ENCODE measurements at places on chromosomes 12 and 14.

- H3K36me3 ChIP-seq = no peaks in the 10 kb centered on the region
- H3K27me3 ChIP-seq = no peaks in the 10 kb centered on the region
- H3K27ac ChIP-seq = peak overlapping the region; percentile 2
Measured at GRCh38 chr14:68271913-68272391, 452.4 kb downstream of the RAD51B start.

GRCh38 chr12:62604871-62605270, 138.2 kb downstream of the MON2 start:
- peaks cover 9% of the 10 kb centered on the region for H3K4me1 ChIP-seq
- no peak for DNase-seq
- no peaks in the 10 kb centered on the region for H3K27me3 ChIP-seq
- H3K27ac ChIP-seq = no peak overlapping the region
- peak overlapping the region; percentile 95 for H3K4me3 ChIP-seq

- no peaks in the 10 kb centered on the region for H3K36me3 ChIP-seq
- no peaks in the 10 kb centered on the region for H3K27me3 ChIP-seq
- DNase-seq = no peak
- no peaks in the 10 kb centered on the region for H3K4me1 ChIP-seq
- H3K4me3 ChIP-seq = no peak overlapping the region
Measured at GRCh38 chr12:130988751-130989150, 35.0 kb downstream of the ADGRD1 start.

- no peaks in the 10 kb centered on the region for H3K36me3 ChIP-seq
- peaks cover 11% of the 10 kb centered on the region for H3K4me1 ChIP-seq
- peak overlapping the region; percentile 70 for H3K27ac ChIP-seq
- H3K27me3 ChIP-seq = no peaks in the 10 kb centered on the region
- peak overlapping the region; percentile 98 for H3K4me3 ChIP-seq
Measured at GRCh38 chr14:102140027-102140749, 491 bp downstream of the WDR20 start.

- H3K36me3 ChIP-seq = no peaks in the 10 kb centered on the region
- H3K27me3 ChIP-seq = no peaks in the 10 kb centered on the region
- no peak overlapping the region for H3K4me3 ChIP-seq
- DNase-seq = no peak
Measured at GRCh38 chr12:112362310-112362709, 19.9 kb downstream of the HECTD4 start.

DNA sequence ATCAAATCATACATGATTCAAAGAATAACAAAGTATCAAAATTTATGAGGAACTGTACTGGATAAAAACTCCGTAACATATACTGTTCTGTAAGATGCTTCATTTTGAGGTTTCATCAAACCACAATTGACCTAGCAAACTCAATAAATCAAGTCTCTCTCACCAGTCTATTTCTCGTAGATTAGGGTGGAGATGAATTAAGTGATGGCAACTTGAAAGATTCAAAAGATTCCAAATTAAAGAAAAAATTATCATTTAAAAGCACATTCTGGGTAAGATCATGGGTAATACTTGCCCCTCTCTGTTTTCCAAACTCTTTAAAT, 74.4 kb downstream of the PAPLN start:
- no peaks in the 10 kb centered on the region for H3K36me3 ChIP-seq
- no peaks in the 10 kb centered on the region for H3K27me3 ChIP-seq
- H3K27ac ChIP-seq = no peak overlapping the region
- H3K4me3 ChIP-seq = no peak overlapping the region
- DNase-seq = no peak
- H3K4me1 ChIP-seq = no peaks in the 10 kb centered on the region

- H3K36me3 ChIP-seq = peaks cover 24% of the 10 kb centered on the region
- no peaks in the 10 kb centered on the region for H3K4me1 ChIP-seq
- no peaks in the 10 kb centered on the region for H3K27me3 ChIP-seq
- no peak overlapping the region for H3K27ac ChIP-seq
Measured at GRCh38 chr14:91780452-91780851, 48.6 kb upstream of the CATSPERB start.

- no peak overlapping the region for H3K27ac ChIP-seq
- no peaks in the 10 kb centered on the region for H3K27me3 ChIP-seq
- H3K4me1 ChIP-seq = peaks cover 10% of the 10 kb centered on the region
- no peak overlapping the region for H3K4me3 ChIP-seq
- DNase-seq = no peak
- peaks cover 22% of the 10 kb centered on the region for H3K36me3 ChIP-seq
Measured at GRCh38 chr14:21227981-21228380, 41.3 kb downstream of the HNRNPC start.

GRCh38 chr12:89697296-89697695, 11.3 kb downstream of the ATP2B1 start:
- H3K27ac ChIP-seq = no peak overlapping the region
- no peaks in the 10 kb centered on the region for H3K27me3 ChIP-seq
- H3K4me3 ChIP-seq = no peak overlapping the region
- no peaks in the 10 kb centered on the region for H3K36me3 ChIP-seq
- DNase-seq = no peak
- H3K4me1 ChIP-seq = no peaks in the 10 kb centered on the region

DNA sequence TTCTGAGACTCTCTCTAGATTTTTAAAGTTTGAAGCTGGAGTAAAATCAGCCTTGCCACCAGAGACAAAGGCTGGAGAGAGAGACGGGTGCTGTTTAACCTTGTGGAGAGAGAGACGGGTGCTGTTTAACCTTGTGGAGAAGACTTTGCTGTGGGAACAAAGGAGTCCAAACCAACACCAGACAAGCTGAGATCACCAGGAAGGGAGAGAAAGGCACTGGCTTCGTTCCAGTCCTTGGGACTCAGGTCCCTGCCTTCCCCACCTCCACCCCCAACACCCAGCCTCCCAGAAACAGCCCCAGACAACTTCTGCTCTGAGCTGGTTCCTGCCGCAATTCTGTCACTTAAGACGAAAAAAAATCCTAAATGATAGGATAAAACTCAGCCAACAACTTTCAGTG, 1389.3 kb downstream of the AACS start:
- H3K4me3 ChIP-seq = no peak overlapping the region
- no peaks in the 10 kb centered on the region for H3K36me3 ChIP-seq
- DNase-seq = no peak
- peaks cover 12% of the 10 kb centered on the region for H3K4me1 ChIP-seq
- peak overlapping the region; percentile 12 for H3K27ac ChIP-seq
- H3K27me3 ChIP-seq = no peaks in the 10 kb centered on the region

DNA sequence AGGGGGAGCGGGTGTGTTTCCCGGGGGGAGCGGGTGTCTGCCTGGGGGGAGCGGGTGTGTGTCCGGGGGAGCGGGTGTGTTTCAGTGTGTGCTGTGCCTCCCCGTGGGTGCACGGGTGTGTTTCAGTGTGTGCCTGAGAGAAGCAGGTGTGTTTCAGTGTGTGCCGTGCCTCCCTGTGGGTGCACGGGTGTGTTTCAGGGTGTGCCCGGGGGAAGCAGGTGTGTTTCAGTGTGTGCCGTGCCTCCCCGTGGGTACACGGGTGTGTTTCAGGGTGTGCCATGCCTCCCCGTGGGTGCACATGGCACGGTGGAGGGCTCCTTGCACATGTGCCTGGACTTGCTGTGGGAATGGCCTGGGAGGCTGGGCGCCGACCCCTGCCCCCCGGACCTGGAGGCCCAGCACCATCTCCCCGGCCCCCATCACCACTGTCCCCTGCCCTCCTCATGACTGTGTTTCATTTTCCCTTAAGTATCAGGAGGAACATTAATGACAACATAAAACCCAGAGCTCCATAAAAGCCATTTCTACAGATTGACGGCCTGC, 38.7 kb downstream of the FBRSL1 start:
- no peaks in the 10 kb centered on the region for H3K36me3 ChIP-seq
- no peaks in the 10 kb centered on the region for H3K4me1 ChIP-seq
- no peak for DNase-seq
- no peaks in the 10 kb centered on the region for H3K27me3 ChIP-seq
- no peak overlapping the region for H3K27ac ChIP-seq
- H3K4me3 ChIP-seq = no peak overlapping the region

DNA sequence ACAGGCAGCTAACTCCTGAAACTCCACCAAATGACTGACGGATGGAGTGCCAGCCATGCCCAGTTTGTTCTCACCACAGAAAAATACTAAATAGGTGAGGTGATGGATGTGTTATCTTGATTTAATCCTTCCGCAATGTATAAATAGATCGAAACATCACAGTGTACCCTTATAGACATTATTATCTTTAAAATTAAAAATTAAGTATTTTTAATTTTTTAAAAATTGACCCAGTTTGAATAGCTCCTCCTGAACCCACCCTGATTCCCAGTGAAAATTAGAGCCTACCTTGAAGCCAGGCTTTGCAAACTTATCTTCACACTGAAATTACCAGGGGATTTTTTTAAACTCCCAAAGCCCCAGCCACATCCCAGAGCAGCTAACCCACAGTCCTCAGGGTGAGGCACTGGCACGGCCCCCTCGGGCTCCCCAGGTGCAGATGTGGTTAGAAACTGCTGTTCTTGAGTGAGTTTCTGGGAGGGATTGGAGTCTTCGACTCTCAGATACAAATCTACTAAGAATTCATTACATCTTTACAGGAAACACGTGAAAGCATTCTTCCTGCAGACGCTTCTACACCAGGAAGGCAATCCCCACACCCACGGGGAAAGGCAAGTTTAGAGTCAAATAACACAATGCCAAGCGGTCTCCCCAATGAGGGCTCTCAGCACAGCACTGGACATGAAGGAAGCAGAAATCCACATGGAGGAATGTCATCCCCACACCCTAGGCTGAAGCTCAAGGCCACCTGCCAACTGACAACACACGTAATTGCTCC, 126.4 kb downstream of the RIMBP2 start:
- no peaks in the 10 kb centered on the region for H3K4me1 ChIP-seq
- H3K4me3 ChIP-seq = no peak overlapping the region
- H3K27ac ChIP-seq = no peak overlapping the region
- no peaks in the 10 kb centered on the region for H3K27me3 ChIP-seq

- no peak overlapping the region for H3K27ac ChIP-seq
- H3K4me3 ChIP-seq = no peak overlapping the region
- no peaks in the 10 kb centered on the region for H3K27me3 ChIP-seq
- H3K36me3 ChIP-seq = no peaks in the 10 kb centered on the region
- no peak for DNase-seq
- H3K4me1 ChIP-seq = peaks cover 19% of the 10 kb centered on the region
Measured at GRCh38 chr14:51677266-51677665, 25.6 kb downstream of the FRMD6 start.

DNA sequence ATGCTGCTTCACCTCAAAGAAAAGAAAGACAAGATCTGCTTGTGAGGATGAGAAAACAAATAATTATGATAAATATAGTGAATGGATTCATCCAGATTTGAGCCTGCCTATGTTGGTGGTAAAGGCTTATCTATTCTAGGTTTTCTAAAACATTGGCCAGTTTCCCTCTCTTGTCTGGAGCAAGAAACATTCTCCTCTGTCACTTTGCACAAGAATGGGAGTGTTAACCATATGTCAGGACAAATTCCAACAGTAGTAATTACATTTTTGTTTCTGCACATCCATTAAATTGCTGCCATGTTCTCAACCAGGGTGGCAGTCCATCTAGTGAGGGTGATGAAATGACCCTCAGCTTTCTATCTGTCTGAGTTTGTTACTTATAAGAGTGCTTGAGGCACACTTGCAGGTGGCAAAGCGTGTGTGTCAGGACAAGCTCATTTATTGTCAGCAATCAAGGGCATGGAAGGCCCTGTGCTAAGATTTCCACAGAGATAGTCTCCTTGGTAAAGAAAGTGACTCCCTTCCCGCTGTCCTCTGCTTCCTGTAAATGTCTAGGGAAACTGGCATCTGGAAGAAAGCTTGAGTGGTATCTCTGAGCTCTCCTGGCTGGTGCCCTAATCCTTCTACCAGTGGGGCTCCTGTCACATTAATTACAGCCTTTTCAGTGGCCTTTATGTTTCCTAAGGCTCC, 502.1 kb upstream of the FLRT2 start:
- H3K4me1 ChIP-seq = no peaks in the 10 kb centered on the region
- no peak overlapping the region for H3K4me3 ChIP-seq
- no peak for DNase-seq
- H3K36me3 ChIP-seq = no peaks in the 10 kb centered on the region
- no peak overlapping the region for H3K27ac ChIP-seq
- no peaks in the 10 kb centered on the region for H3K27me3 ChIP-seq

DNA sequence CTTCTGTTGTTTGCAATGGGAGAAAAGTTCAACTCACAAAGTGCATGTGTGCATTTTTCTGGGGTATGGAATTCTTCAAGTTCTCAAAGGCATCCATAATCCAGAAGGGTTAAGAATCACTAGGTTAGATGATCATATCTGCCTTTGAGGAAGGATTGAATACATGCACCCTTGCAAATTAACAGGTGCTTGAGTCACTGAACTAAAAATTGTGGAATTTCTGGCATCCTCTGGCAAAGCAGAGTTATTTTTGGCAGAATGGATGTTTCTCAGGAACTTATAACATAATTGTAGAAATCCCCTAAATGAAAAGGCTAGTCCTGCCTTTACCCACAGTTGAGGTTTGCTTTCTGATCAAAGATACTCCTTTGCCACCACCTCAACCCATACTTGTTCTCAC, 136.5 kb upstream of the DYRK2 start:
- DNase-seq = no peak
- H3K27me3 ChIP-seq = no peaks in the 10 kb centered on the region
- no peaks in the 10 kb centered on the region for H3K36me3 ChIP-seq
- H3K4me1 ChIP-seq = peaks cover 40% of the 10 kb centered on the region
- no peak overlapping the region for H3K27ac ChIP-seq

DNA sequence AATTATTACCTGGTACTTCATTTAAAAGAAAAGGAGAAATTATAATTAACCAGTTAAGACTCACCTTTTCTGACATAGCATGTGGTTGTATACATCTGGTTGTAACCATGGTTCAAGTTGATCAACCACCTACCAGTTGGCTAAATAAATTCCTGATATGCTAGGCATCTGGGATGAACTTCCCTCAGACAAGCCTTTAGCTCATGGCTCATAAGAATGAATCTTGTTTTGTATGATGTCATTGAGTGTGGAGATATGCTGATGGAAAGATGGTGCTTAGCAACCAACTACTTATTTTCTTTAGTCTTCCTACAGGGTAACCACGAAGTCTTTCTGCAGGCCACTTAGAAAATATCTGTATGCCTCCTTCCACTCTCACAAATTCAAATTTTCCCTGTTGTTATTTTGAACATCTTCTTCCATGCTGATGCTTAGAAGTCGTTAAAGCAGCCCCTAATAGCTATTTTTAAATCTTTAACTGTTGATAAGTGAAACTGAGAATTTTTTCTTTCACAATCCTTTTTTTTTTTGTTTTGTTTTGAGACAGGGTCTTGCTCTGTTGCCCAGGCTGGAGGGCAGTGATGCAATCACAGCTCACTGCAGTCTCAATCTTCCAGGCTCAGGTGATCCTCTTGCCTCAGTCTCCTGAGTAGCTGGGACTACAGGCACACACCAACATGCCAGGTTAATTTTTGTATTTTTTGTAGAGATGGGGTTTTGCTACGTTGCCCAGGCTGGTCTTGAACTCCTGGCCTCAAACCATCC, 51.9 kb upstream of the PTHLH start:
- H3K27me3 ChIP-seq = no peaks in the 10 kb centered on the region
- H3K27ac ChIP-seq = no peak overlapping the region

- no peak overlapping the region for H3K27ac ChIP-seq
- H3K27me3 ChIP-seq = no peaks in the 10 kb centered on the region
- no peaks in the 10 kb centered on the region for H3K36me3 ChIP-seq
- DNase-seq = no peak
Measured at GRCh38 chr12:4824380-4824779, 85.3 kb upstream of the KCNA1 start.

All from thoracic aorta (tissue), 2 donors.